Stimulated activated CD4-positive, alpha-beta T cell treated with anti-CD3 and anti-CD28 coated beads, TNF-alpha, amount 100 ng/mL, for 1 hour (primary cell): ENCODE measurements at places on chromosomes 2 and 18.

DNA sequence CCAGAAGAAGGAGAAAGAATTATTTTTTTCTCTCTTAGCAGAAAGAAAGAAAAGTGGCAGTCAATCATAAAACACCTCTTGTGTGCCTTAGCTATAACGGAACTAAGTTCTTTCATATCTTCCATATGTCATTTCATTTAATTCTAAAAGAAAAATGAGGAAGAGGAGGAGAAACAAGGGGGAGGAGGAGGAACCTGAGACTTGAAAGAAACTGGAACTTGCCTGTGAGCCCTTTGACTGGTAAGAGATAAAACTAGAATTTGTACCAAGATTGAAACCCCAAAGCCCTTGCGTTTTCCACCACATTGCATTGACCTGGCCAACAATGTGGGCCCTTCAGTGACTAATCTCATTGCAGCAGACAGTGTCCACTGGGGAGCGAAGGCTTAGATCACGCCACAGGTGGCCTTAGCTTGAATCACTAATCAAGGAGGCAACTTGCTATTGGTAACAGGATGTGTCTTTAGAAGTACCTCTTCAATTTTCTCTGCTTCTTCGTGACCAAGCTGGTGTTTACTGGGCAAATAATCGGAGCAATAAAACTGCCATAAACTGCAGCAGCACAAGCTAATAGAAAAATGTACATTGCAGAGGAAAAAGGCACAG, 307.9 kb downstream of the CLIP4 start:
- DNase-seq, result no peak

DNA sequence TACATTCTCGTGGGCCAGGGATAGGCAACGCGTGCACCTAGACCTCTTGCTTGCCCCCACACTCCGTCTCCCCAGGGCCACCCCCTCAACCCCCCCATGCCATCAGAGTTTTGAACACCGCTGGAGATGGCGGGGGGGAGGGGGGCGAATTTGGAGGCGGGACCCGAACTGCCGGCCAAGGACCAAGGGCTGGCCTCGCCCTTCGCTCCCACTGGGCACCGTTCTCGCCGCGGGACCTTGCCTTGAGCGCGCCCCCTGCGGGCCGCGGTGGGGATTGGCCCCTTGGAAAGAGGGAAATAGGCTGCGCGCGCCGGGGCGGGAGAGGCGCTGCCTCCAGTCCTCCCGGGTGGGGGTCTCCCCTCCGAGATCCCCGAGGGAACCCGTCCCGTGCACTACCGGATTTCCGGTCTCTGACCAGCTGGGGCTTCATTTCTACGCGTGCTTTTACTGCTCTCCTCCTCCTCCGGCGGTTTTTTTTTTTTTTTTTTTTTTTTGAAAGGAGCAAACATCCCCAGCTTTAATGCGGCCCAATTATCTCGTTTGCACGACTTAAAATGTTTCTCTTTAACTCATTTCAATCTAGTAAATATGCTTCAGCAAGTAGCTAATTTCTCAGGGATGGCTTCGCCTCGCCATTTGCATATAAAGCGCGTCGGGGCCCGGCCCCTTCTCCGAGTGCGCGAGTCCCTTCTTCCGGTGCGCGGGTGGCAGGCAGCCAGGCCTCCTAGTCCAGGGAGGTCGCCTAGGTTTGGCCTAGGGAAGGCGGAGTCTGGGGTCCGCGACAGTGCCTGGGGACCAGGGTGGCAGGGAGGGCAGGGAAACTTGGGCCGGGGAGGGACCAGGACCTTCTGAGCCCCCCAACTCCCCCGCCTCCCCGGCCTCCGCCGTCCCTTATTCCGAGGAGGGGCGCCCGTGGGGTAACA, 10.0 kb upstream of the GBX2 start:
- DNase-seq, result no peak

DNA sequence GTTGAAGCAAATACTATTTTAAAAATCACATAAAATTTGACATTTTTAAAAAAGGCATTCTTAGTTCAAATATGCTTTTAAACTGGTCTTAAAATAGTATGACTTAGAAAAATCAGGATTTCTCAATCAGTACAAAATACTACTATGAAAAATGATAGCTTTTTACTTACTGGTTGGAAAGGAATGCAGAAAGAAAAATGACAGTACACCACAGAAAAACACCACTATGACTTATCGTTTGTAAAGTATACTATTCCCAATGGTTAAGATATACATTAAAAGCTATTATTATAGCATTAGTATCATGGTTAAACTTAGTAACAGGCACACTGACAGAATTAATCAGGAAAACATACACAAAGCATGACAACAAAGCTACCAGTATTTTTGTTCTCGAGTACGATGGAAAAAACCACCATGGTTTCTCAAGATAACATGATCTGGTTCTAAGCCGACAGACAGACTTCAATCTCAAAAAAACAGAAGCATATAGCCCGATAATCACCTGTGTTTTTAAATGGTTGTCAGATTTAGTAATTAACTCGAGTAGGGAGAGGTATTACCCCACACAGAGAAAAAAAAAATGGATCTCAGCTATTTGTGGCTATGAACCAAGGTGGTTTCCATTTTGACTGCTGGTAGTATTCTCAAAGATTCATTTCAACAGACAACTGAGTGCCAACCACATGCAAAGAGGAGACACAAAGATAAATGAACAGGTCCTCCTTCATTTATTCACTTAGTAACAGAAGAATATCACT, 39.1 kb downstream of the CUL3 start:
- no peak for DNase-seq

- no peak for DNase-seq
These were observed 124.8 kb downstream of the AFF3 start for GRCh38 chr2:100017633-100018032.

- DNase-seq, result no peak
These were observed 31.5 kb upstream of the GNAL start for GRCh38 chr18:11657554-11657953.

DNA sequence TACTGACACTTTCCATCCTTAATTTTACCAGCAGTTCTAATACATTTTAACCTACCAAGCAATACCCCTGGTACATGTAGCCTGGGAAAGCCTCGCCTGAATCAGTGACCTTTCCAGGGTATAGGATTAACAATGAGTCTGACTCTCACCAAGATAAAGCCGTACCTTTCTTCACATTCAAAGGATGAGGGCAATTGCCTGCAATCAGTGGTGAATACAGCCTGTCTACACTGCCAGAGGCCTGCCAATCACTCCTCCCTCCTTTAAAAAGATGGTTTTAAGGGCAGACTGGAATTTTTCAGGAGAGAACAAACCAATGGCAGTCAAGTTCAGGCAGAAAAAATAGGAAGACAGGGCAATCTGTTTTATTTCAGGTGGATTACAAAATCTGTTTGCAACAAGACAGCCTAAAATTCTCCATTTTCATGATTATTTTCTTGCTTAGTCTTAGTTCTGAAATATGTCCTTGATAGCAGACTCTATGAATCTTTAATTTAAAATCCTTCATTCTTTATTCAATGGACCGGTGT, 4.8 kb downstream of the EPHA4 start:
- DNase-seq, result no peak

GRCh38 chr2:197191177-197191939, 119.2 kb downstream of the ANKRD44 start:
- no peak for DNase-seq

DNA sequence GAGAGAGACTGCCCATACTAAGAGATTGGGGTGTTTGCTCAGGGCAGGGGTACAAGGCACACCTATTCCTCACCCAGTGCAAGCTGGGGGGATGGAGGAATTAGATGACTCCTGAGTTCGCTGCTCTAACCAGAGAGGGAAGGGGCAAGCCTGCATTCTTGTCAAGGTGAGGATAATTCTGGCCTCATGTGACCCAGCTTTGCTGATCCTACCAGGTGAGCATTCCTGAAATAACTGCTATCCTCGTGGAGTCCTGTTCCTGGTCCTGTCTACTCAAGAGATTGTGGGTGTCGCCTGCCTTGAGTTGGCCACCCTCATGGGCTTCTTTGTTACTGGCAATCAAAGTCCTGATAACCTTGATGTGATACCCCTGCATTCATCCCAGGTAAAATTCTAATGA, 206.0 kb downstream of the SPP2 start:
- DNase-seq, result no peak

DNA sequence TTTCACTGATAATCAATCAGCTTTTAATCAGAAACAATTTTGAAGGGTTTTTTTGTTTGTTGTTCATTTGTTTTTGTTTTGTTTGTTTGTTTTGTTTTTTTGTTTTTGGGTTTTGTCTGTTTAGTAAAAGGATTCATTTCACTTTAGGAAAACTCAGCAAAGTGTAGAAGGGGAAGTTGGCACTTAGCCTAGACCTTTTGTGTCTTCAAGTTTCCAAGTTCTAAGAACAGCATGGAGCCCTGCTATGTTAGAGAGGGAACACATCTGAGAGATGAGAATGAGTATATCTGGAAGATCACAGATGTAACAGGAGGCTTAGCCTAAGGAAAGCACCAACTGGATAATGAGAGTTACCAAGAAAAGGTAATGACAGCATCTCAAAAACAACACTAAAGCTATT, 501.5 kb downstream of the ERBB4 start:
- DNase-seq, result no peak

- DNase-seq, result no peak
These were observed 8.2 kb upstream of the CIB4 start for GRCh38 chr2:26649322-26649721.

- no peak for DNase-seq
These were observed 4.1 kb upstream of the TMEM177 start for GRCh38 chr2:119674711-119675500.

- DNase-seq, result no peak
These were observed 85.0 kb downstream of the ZAP70 start for GRCh38 chr2:97798416-97798815.

GRCh38 chr2:174615871-174616436, 18.4 kb upstream of the WIPF1 start:
- no peak for DNase-seq

GRCh38 chr2:170715062-170715931, at the start of gene SP5:
TSS of gene SP5 (plus strand) at chr2:170715337. CDS start at chr2:170715513, 176 bp downstream.
- DNase-seq, result peak; percentile 8

DNA sequence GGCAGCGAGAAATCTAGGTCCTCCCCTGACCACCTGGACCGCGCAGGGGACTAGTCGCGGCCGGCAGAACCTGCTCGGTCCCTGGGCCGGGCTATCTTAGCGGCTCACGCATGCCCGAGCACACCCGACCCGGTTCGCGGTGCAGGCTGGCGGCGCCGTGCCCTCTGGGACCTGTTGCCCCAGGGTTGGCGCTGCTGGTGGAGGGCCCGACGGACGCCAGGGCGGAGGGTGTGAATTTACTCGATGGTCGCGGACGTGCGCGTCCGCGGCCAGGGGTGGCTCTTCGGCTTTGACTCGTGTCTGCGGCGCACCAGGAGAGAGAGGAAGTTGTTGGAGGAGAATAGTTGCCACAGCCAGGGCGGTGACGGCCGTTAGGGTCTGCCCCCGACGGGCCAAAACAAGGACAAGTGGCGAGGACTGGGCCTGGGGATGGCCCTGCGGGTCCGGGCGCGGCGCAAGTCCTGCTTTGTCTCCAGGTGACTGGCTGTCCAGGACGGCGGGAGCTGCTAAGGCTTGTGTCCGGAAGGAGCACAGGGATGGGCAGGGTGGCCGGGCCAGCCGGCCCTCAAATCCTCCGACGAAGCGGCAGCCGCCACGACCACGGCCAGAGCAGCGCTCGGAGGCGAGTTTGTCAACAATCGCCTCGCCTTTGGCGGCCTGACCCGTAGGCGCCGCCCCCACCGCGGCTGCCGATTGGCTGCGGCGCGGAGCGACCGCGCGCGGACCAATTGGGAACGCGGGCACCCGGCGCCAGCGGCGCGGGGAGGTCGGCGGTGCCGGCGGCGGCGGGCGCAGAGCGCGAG, 1.3 kb downstream of the BCL2L11 start:
- peak; percentile 34 for DNase-seq

GRCh38 chr18:58144106-58144505, 100.1 kb downstream of the NEDD4L start:
- no peak for DNase-seq

DNA sequence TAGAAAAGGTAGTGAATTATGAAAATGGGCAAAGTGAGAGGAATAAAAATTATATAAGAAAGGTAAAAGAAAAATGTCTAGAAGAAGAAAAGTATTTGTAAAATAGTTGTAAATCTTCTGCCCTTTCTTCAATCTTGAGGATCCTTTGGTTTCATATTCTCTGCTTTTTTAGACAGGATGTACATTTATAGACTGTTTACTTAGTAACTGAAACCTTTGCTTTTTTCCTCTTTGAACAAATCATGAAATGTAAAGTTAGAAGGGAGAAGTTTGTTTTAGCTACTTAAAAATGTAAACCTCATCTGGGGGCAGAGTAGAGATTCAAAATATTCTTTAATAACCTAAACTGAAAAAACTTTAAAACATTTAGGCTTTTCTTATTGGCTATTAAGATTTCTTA, 150.4 kb upstream of the ITGA4 start:
- DNase-seq, result no peak

GRCh38 chr2:112486895-112487294, 4.9 kb downstream of the TTL start:
- DNase-seq, result no peak

- DNase-seq, result no peak
These were observed 1.2 kb downstream of the SERTAD2 start for GRCh38 chr2:64652231-64653108.
